Fibroblast of skin of right biceps (primary cell): ENCODE measurements at places on chromosomes 2 and 18.

GRCh38 chr2:168543037-168543436, 87.0 kb downstream of the CERS6 start:
- DNase-seq: no peak

DNA sequence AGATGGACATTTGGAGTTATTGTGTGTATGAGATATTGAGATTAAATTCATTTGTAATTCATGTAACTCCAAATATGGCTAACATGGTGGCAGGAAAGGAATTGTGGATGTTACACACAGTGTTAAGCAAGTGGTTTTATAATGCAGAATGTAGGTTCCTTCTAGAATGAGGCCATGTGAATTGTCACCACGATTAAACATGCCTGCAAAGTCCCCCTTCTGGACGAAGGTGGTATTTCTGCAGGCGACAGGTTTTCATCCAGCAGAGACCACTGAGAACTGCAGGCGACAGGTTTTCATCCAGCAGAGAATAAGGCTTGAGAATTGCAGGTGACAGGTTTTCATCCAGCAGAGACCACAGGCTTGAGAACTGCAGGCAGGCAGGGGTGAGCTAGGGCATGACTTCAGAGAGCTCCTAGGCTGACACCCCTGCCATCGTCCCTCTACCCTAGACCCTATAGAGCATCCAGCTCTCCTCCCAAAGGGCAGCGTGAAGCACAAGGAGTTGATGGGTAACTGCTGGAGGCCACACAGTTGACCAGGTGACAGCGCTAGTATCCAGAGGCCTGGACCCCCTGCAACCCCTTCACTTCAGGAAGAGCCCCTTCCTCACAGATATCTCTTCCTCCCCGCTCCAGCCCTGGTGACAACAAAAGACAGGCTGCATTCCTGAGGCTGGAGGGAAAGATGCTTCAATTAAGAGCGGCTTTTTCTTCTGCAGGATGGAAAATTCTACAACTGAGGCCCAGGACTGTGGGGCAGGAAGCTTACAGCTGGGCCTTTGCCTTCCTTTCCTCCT, 175.8 kb downstream of the LOXHD1 start:
- DNase-seq: peak; percentile 34

DNA sequence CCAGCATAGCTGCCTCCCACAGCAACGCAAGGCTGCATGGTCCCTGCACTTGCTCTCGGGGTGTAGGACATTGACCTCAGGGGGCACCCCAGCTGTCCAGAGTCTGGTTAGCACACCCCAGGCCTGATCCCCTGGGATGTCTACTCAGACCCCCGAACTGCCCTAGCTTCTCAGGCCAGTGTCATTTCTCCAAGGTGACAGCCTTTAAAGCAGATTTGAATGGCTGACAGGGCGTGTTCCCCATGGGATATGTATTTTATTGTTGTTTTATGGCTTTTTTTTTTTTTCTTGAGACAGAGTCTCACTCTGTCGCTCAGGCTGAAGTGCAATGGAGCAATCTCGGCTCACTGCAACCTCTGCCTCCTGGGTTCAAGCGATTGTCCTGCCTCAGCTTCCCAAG, 40.8 kb upstream of the PTMA start:
- no peak for DNase-seq

DNA sequence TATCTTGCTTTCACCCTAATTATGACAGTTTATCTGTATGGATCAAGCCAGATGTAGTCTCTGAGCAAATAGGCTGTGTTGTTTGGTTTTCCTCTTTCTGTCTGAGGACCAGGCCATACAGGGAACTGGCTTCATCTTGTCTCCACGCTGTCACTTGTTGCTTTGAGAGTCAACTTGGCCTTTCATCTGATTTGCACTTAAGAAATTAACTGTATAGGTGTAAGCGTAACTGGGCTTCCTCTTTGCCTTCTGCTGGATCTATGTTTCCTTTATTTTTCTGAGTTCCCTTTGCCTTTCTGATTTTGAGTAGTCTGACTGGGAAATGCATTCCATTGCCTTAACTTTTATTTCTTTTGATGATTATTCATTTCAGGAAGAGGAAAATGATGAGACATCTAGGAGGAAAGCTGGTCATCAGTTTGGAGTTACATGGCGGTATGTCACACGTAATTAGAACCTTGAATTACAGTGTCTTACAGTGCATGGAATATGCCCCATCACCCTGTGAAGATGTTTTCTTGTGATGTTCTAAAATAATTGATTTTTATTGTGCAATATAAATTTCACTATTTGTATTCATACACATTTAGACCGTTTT, 17.4 kb downstream of the PTCD3 start:
- no peak for DNase-seq
